ENCODE measurements at places on chromosomes 16 and 17.
A peak's percentile ranks its signal among the peaks of the same experiment; 100 is the strongest.

- no peak for DNase-seq
Observed at GRCh38 chr17:49646391-49647255, 31.3 kb downstream of the SPOP start.

- DNase-seq, result no peak
Observed at GRCh38 chr17:2034157-2034556, 4.2 kb downstream of the DPH1 start.

DNA sequence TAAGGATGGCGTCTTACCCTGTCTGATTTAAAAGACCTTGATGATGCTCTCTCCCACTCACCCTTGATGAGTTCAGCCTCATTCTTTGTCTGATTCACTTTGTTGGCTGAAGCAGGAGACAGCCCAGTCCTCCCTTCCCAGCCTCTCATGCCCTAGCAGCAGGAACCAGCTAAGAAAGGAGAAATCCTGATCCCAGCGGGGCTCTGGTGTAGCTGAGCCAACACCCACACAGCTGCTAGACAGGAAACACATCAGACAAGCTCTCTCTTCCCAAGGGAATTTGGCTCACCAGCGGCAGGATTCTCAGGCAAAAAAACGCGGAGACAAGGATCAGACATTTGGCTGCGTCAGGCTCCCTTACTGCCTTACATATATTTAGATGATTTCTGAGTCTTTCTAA lies 211.5 kb downstream of the CDH11 start:
- no peak for DNase-seq

DNA sequence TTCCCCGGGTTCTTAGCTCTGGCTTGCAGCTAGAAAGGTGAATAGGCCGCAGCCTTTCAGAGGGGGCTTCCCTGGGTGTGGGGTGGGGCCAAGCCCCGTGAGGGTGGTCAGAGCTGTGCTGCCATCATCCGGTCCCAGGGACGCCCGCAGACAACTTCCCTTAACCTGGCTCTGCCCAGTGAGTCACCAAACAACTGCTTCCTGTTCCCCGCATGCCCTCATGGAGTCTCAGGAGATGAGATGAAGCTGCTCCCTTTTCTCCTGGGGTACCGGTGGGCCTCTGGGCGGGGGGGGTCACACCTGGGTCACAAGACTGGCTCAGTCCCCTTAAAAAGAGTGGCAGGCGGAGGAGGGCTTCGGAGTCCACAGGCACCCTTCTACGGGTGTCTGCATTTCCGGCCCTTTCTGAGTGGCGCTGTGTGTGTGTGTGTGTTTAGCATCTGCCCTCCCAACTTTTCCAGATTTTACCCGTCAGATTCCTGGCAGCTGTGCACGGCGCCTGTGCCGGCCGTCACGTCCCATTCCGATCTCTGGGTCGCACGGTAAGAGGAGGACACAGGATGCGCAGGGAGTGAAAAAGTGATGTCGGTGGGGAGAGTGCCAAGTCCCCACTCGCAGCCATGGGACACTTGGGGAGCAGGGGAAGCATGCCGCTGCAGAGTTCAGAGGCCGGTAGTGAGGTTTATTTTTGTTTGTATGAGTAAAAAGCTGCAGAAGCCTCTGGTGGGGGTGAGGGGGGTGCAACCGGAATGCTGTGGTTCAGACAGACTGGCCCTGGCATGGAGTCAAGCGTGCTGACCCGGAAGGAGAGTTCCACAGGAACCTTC lies 16.8 kb downstream of the HIC1 start:
- no peak for DNase-seq

GRCh38 chr16:4021070-4021779 lies 95.0 kb downstream of the ADCY9 start:
- no peak for DNase-seq

DNA sequence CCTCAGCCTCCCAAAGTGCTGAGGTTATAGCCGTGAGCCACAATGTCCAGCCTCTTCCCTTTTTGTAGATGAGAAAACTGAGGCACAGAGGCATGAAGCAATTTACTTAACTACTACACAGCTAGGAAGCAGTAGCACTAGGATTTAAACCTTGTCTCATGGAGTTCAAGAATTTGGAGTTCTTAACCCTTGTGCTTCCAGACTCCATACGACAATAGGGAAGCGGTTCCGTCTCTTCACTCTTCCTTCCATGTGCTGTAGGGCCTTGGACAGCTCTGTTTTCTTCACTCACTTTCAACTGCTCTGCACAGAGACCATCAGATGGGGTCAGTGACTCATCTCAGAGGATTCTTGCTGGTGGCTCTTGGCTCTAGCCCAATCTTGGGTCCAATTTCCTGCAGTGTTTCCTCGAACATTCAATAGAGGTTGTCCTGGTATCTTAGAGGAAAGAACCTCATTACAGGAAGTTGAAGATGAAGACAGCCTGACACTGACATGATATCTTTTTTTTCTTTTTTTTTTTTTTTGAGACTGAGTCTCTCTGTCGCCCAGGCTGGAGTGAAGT lies 19.3 kb downstream of the ITGAL start:
- no peak for DNase-seq

DNA sequence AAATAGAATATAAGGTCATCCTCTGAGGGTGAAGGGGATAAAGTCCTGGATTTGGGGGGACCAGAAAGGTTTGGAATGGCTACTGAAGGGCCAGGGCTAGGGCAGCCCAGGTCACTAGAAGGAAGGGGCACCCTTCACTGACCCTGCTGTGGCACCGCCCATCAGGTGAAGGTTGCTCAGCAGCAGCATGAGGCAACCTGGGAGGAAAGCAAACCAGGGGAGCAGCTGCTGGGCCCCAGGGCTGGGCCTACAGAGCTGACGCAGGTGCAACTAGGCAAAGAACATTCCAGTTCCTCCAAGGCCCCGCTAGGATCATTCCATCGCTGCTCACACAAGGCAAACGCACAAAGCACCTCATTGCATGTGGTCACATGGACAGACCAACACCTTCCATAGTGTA lies 3.4 kb upstream of the HSBP1 start:
- no peak for DNase-seq

- no peak for DNase-seq
Observed at GRCh38 chr16:75341564-75342307, 90.3 kb upstream of the BCAR1 start.

DNA sequence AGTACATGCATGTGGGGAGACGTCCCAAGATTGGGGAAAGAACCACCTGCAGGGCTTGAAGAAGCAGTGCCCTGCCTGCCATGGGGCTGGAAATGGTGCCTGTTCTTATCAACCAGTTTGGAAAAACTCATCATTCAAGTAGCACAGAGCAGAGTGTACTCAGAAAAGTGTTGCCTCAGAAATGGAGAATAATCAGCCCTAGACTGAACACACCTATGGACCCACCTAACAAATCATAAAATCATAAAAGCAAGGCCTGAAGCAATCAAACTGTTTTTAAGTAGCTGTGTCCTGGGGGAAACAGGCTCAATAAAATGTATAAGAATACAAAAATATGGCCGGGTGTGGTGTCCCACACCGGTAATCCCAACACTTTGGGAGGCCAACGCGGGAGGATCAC lies 11.2 kb downstream of the QRICH2 start:
- DNase-seq, result no peak

- DNase-seq, result no peak
Observed at GRCh38 chr16:78519896-78520295, 420.4 kb downstream of the WWOX start.

DNA sequence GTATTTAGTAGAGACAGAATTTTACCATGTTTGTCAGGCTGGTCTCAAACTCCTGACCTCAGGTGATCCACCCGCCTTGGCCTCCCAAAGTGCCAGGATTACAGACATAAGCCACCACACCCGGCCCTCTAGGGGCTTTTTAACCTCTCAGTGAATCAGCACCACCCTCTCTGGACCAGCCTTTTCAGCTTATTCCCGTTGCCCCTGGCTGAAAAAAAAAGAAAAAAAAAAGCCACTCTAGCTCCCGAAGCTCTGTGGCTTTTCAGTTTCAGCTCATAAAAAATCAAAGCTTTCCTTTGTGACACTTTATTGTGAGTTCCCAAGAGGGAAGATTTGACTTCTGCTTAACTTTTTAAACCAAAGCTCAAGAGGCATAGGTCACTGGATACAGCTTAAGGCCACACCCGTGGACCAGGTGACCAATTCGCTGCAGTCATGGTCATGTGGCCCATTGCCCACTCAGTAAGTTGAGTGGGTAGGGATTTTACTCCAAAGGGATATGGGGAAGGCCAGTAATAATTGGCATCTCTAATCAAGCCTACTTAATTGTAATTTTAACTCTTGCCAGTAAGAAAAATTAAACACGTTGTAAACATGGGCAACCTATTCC lies 46.6 kb upstream of the MED13 start:
- no peak for DNase-seq

DNA sequence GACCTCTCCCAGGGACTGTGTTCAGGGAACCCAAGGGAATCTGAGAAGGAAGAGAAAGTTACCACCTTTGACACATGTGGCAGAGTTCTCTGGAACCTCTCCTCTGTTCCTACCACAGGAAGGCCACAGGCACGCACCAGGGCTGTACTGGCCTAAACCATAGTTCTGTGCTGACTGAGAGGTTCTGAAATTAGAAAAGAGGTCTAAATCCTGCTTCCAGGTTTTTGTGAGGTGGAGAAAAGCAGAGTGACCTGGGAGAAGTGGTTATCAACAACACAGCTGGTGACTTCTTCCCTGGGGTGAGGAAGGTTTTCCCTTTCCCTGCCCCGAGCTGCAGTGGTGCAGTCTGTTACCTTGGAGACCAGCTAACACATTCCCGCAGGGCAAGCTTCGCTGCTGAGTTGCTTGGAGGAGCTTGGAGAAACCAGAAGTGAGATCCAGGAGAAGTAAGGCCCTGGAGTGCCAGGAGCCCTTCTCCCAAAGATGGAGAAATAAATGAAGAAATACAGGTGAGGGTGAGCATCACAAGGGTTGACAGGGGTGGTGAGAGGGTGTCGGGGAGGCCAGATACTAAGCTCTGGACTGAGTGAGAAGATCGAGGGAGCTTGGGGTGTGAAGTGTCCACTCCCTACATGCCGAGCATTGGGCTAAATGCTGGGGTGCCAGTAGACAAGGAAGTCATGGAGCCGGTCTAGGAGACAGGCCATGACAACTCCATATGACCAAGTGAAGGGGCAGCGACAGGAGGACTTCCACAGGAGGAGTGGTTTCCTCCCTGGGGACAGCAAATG lies at the start of gene VWA3A:
Gene VWA3A, plus strand, starts transcription at position 399 of the 791 bp plus-strand sequence. Its CDS starts 97 bp downstream, at position 496.
- peak; percentile 49 for DNase-seq

DNA sequence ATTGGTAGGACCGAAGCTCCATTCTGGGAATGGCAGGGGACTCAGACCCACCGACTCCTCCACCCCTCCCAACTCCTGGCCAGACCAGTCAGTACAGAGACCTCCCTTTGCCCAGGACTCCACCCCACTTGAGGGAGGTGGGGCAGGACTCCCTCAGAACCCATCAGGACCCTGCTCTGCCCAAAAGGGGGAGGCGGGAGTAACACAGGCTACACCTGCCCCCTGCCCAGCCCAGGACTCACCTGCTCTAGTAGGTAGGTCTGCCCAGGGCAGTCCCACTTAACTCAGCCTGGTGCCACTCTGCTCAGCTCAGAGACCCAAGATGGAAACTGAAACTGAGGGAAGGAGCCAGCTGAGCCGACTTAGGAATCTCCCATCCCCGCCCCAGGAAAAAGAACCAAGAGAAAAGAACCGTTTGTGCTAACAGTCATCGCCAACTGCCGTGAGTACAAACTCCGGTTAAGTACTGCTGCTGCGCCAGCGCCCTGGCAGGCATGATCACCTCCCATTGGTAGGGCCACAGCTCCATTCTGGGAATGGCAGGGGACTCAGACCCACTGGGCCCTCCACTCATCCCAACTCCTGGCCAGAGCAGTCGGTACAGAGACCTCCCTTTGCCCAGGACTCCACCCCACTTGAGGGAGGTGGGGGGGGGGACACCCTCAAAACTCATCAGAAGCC lies 503 bp downstream of the DHX58 start:
- no peak for DNase-seq

- DNase-seq, result no peak
Observed at GRCh38 chr17:19262650-19263631, 25.8 kb downstream of the EPN2 start.

- no peak for DNase-seq
Observed at GRCh38 chr17:40372031-40372430, 7.5 kb upstream of the GJD3 start.

- no peak for DNase-seq
Observed at GRCh38 chr17:74608511-74608910, 15.0 kb downstream of the CD300E start.

DNA sequence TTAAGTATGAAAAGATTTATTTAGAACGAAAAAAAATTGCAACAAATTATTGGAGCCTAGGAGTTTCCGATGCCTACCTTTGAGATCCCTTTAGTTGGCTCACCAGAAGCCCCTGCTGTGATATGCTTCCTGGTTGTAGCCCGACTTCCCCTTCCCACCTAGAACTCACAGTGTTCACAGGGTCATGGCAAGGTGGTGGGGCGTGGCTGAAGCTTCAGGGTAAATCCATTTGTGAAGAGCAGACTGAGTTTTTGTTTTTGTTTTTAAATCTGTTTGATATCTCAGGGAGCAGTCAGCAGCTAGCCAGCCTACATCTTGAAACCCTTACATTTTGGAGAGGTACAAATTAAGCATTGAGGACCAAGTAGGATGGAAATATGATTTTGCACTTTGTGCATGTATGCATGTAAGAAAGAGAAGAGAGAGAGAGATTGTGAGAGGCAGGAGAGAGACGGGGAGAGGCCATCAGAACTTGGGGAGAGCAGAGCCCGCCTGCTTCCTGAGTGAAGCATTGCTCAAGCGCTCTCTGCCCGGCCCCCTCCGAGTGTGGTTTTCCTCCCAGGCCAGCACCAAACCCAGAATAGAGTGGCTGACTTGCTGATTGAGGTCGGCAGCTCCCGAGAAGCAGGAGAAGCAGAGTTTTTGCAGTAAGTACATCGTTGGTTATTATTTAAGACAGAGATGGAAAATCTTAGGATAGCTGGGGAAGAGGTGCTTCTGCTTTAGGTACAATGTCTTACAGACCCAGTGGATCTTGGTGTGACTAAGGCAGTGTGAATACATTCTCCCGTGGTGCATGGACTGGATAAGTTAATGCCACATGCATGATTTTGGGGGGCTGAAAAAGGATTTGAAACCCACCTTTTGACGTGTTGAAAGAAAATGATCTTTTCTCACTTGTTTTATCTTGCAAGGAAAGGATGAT lies 64.2 kb downstream of the SPECC1 start:
- no peak for DNase-seq

- DNase-seq, result no peak
Observed at GRCh38 chr17:83171661-83172060, 92.3 kb downstream of the METRNL start.

- no peak for DNase-seq
Observed at GRCh38 chr17:59234631-59235030, 14.3 kb downstream of the GDPD1 start.

DNA sequence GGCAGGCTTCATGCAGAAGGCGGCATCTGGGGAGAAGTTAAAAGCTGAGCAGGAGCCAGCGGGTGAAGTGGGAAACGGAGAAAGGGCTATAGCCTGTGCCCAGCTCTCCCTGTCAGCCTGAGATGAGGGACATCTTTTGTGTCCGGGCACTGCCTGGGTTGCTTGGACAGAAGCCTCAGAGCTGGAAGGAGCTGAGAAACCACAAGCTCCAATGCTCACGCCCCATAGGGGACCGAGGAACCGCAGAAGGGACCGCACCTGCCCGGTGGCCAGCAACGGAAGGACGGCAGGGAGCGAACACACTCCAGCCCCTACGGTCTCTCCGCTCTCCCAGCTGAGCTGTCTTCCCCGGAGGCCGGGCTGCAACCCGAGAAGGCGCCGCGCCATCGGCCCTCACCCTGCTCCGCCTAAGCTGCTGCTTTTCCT lies 175.8 kb downstream of the NPIPB11 start:
- no peak for DNase-seq

GRCh38 chr17:38421871-38422827 lies 6.1 kb upstream of the ARHGAP23 start:
- DNase-seq, result no peak

- no peak for DNase-seq
Observed at GRCh38 chr17:58215685-58216084, 3.4 kb downstream of the MKS1 start.
